ENCODE measurements at places on chromosomes 12 and 14.

DNA sequence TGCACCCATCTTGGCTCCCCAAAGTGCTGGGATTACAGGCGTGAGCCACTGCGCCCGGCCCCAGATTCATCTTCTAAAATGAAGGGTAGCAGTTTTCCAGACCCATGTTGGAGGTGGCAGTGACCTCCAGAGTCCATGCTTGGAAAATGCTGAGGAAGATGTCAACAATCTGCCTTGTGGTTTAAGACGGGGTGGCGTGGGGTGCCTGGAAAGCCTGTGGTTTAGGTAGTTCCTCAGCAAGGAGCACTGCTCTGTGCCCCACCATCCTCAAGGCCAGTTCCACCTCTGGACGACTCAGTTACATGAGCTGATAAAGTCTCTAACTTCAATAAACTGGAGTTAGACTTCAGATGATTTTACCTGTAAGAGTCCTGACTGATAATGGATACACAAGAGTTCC, 48.6 kb downstream of the DRAM1 start:
- no peak for DNase-seq

- DNase-seq: no peak
Measured at GRCh38 chr12:56998981-56999380, 7.4 kb downstream of the ZBTB39 start.

DNA sequence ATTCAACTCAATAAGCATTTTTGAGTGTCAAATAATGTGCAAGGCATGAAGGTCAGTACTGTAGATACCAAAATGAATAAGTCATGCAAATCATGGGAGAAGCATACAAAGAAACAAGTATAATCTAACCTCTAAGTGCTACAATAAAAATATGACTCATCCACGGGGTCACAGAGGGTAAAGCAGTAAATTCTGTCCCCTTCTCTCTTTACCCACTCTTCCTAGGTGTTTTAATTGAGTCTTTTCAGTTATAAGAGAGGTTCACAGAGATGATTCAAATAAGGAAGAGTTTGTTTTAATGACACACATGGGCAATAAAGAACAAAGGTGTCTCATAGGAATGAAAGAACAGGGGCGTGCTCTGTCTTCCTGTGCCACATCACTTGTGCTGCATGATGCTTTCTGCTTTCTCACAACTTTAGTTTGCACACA, 71.5 kb upstream of the DAAM1 start:
- peak; percentile 57 for DNase-seq

DNA sequence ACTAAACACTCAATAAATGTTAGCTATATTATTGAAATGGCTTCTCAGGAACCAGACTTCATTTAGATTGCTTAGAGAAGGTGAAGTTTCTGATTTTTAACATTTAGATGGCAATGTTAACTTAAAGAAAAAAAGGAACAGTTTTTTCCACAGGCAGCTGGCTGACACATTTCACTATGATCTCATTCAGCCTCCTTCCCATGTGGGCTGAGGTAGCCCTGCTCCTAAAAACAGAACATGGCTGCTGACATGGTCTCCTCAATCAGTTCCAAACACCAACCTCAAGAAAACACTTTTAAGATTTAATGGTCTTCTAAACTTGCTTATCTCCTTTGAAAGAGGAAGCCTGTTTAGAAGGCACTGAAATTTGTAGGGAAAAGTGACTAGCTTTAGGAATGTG, 23.8 kb downstream of the GNS start:
- DNase-seq: no peak

DNA sequence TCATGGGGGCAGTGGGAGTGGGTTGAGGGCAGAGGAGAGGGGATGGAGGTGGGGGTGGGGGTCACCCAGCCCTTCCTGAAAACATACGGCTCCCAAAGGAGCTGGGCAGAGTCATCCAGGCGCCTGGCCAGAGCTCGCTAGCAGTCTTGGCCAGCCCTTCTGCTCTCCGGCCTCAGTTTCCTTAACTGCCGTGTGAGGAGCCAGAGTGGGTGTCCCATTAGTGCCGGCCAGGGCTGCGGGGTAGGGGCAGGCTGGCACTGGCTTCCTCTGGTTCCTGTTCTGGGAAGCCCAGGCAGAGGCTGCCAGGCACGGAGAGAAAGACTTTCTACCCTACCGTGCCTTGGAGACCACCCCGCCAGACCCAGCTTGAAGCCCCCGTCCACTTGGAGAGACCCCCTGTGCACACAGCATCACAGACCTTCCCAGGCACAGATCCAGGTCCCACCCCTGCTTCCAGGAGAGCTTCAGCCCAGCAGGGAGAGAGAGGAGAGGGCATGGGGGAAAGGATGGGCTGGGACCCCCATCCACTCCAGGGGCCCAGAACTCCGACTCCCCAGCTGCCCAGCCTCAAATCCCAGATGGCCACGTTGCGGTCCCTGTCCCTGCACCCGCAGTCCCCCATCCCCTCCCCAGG, 93.3 kb downstream of the RFLNA start:
- no peak for DNase-seq

- DNase-seq: peak; percentile 63
Measured at GRCh38 chr14:53943751-53944083, 12.9 kb downstream of the BMP4 start.

- DNase-seq: no peak
Measured at GRCh38 chr14:101817501-101818001, 56.0 kb downstream of the PPP2R5C start.

DNA sequence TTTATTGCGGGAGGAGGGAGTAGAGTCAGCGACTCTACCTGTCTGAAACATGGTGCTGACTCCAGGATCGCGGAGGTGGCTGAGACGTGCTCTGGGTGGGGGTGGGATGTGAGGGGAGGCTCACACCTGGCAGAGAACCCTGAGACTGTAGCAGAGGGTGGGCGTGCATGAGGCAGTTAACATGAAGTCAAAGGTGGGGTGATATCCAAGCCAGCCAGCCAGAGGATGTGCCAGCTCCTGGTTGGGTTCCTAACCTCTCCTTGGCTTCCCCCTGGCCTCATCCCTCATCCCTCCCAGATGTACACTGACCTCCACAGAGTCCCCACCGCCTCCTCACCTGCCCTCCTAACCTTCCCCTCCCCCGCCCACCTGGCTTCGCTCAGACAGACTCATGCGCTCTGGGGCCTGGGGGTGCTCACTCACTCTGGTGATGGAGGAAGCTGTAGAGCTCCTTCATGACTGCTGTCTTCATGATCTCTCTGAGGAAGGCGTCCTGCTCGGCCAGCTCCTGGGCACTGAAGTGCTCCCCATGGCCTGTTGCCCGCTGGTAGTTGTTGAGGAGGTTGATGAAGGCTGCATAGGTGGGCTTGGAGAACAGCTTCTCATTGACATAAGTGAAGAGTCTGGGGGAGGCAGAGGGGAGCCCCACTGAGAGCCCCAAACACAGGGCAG, 9.3 kb downstream of the ENDOU start:
- DNase-seq: no peak

DNA sequence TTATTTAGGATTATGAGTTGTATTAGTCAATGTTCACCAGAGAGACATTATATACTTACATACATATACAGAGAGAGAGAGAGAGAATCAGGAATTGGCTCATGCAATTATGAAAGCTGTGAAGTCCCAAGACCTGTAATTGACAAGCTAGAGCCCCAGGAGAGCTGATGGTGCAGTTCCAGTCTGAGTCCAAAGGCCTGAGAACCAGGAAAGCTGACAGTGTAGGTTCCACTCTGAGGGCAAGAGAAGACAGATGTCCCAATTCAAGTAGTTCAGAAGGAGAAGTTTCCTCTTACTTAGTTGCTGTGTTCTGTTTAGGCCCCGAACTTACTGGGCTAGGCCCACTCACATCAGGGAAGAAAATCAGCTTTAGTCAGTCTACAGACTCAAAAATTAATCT, 76.4 kb upstream of the FICD start:
- no peak for DNase-seq

- DNase-seq: no peak
Measured at GRCh38 chr14:101276309-101277091, 284.8 kb upstream of the DIO3 start.
